ENCODE measurements at places on chromosomes 4 and X. TPM values are rescaled to one million over a fixed set of nuclear protein-coding genes. Genes with fewer than 3 reads are reported as not detected.

Gene ARMCX1
- total RNA-seq: 40.6 TPM

Gene TMSB15A
- total RNA-seq: 0.73 TPM

Gene SSX2
- total RNA-seq: not detected

Gene DDX3X
- total RNA-seq: 163 TPM

Gene GAGE13
- total RNA-seq: not detected

Gene MMRN1
- 1.4 TPM for total RNA-seq

Gene CACNA1F
- total RNA-seq: not detected

Gene STAP1
- not detected for total RNA-seq

Gene MAMLD1
- total RNA-seq: 1.1 TPM

Gene PRRG3
- total RNA-seq: not detected

Measured in smooth muscle cell of the pulmonary artery (primary cell).